ENCODE measurements at places on chromosomes 12 and 14.

DNA sequence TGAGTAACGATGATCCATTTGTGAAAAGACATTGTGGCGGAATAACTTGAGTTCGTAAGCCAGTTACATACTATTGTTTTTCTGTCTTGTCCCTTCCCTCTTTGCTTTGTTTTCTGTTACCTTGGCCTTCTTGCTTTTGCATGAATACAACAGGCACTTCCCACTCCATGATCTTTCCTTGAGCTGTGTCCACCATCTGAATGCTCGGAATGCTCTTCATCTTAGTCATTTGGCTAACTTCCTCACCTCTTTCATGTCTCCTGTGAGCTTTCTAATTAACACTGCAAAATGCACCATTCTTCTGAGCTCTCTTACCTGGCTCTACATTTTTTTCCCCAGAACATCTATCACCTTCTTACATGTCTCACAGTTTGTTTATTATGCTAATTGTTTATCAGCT is 10.0 kb downstream of the KNTC1 start:
- no peak for DNase-seq

DNA sequence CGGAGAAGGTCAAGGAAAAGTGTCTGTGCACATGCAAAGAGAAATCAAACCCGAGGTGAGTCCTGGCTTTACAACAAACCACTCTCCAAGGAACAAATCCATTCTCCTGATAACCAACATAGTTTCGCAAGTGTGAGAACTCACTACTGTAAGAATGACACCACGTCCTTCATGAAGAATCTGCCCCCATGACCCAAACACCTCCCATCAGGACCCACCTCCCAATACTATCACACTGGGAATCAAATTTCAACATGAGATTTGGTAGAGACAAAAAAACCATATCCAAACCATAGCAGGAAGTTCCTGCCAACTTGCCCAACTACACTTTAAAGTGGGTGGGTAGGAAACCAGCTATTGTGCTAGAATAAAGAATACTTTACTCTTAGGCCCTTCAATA is 2.4 kb upstream of the ERC1 start:
- no peak for DNase-seq

- DNase-seq, result peak; percentile 57
Observed at GRCh38 chr12:117097159-117097558, 2.1 kb downstream of the TESC start.

DNA sequence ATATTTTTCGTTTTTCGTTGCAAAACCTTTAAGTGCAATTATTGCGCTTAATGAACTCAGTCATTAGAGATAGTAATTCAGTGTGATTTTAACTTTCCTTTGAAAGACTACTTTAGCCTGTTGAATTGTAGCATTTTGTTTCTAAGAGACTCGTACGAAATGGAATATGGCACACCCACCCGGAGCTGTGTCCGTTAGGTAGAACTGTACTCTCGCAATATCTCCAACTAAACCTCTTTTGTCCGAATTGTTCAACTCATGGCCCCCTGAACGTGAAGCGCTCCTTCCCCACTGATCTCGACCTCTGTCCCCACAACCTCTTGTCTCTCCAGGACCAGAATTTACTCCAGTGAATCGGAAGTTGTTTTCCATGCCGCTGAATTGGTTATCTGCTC is 800 bp downstream of the PCNX4 start:
- no peak for DNase-seq

- DNase-seq, result peak; percentile 69
Observed at GRCh38 chr14:78170203-78170602, at the start of gene NRXN3. NRXN3 (plus strand) TSS chr14:78170373; CDS start chr14:78243094, 72,721 bp downstream.

- no peak for DNase-seq
Observed at GRCh38 chr12:53056296-53056695, 6.4 kb downstream of the TNS2 start.

Data from head of caudate nucleus (tissue), 42 donors.